ENCODE measurements at places on chromosomes 4 and X.

GRCh38 chr4:176844448-176844847 lies 51.7 kb upstream of the VEGFC start:
- no peak for DNase-seq

DNA sequence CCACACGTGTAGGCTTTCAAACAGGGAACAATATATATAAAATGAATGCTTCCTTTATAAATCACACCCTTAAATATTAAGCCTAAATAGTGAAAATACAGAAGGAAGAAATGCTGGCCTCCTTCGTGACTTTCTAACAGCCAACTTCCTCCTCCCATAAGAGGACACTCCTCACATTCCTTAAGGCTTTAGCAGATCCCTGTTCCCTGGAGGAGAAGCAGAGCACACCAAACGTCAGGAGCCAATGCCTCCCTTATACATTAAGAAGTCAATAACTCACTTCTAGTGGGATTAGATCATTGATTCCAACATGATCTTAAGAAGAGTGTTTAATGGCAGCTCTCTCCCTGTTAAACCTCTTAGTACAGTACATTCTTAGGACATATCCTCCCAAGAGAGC lies 108.4 kb upstream of the FAM241A start:
- DNase-seq, result no peak

- no peak for DNase-seq
Measured at GRCh38 chrX:19804151-19804550, 83.2 kb downstream of the SH3KBP1 start.

DNA sequence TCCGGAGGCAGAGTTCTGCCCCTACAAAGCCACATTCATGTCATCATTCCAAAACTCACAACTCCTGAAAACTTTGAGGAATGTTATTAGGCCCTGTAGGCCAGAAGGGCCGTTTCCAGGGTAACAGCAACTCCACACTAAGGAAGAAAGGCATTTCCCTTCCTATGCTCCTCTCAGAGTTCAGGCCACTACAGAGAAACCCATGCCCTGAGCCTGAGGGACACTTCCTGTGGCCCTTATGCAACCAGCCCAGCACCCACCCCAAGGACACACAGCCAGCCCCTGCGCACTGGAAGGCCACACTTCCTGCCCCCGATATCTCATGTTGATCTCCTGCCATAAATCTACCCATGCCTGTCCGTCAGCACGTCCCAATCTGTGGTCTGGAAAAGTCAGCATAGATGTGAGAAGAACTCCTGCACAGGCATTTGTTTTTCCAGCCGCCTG lies 289.3 kb downstream of the BCOR start:
- DNase-seq, result no peak

GRCh38 chrX:43958529-43958928 lies 14.7 kb downstream of the NDP start:
- DNase-seq, result peak; percentile 81

GRCh38 chr4:165502916-165503907 lies 124.4 kb downstream of the CPE start:
- DNase-seq, result no peak

DNA sequence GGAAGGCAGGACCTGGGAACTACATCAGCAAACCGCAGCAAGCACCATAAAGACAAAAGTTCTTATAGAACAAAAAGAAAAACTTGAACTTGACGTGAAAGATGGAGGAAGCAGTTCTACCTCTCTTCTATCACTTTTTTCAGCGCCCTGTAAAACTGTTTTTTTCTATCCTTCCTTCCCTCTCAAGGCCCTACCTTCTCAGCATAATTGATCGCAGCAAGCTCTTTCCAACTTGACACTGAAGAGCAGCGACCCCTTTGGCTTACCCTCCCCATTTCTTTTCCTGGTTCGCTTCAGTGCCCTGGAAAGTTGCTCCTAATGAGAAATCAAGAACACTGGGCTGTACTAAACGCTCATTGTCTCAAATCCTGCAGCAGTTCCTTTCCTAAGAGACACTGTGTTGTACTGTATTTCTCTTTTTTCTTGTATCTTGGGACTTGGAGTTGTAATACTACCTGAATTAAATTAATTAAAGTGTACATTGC lies 150.6 kb upstream of the SLC4A4 start:
- DNase-seq, result no peak

GRCh38 chr4:92305148-92305877 lies 1.5 kb downstream of the GRID2 start:
- DNase-seq, result peak; percentile 55

DNA sequence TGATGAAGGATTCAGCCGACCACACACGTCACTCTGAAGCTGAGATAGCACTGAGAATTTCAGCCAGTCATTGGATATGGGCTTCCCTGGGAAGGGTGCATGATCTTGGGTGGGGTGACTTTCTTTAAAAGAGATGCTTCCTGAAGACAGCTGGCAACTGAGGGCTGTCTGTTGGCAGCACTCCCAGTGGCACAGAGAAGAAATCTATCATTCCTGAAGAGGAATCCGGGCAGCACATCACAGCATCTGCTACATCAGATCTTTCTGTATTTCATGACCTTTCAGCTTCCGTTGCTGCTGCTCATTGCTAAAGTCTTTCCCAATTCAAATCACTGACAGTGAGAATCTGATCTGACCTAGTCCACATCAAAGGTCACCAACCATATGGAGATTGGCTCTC lies 193.8 kb upstream of the RBPJ start:
- DNase-seq, result no peak

DNA sequence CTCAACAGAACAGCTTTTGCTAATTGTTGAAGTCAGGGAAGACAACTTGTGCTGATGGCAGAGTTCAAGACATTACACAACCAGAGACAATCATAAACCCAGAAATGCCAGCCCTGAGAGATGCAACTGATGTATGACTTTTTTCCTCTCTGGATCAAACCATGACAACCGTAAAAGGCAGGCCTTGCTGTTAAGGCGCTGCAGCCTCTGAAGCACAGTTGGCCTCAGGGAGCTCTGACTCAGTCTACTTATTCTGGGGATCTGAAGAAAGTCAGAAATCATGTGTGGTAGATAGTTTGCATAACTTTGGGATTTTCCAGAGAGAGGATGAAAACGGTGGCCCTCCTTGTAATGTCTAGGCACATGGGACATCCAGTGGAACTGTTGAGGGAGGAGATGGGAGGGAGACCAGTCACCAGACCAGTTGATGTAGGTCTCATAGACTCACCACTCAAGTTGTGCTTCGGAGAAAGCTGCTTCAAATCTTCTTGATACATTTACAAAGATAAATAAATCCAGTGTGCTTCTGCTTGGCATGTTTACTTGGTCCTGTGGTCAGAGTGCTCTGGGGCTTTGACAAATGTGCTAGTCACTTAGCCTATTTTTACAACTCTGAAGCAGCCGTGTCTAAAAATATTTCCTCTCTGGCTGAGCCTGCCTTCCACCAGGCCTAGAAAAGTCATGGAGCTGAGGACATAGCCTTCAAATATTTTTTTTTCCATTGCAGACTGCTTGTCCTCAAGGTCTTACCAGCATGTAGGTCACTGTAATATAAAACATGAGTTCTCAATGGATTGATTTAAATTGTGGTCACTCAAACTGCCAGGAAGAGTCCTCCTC lies 7.5 kb downstream of the HADH start:
- DNase-seq, result no peak

DNA sequence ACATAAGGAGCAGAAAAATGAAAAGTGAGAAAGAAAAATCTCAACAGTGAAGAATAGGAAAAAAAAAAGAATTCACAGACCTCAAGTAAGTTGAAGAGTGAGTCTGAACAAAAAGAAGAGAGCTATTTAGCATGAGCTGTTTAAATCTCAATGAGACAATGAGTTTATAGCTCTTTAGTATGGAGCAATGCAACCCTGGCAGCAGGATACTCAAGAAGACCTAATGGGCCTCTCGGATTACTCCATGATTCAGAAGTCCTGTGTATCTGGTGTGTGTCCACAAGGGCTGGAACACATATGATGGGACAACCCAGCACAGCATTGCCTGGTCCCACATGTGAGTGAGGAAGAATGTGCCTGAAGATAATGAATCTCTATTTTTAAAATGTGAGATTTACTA lies 563.1 kb upstream of the INTU start:
- no peak for DNase-seq

DNA sequence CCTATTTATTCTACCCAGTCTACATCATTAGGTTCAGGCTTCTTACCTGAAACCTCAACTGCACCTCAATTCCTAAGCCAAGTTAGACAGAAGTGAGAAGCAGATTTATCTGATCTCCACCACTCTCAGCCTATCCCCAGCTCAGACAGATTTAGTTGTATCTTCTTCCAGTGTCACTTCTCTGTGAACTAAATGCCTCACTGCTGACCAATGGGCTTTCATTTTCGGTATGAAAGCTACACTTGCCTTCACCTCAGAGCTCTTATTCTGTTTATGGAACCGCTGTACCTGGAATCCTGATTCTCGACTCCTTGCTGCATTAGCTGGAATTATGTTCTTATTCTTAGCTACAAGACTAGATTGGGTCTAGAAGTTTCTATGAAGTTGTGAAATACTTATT lies 833.2 kb downstream of the CCSER1 start:
- DNase-seq, result no peak

- DNase-seq, result no peak
Measured at GRCh38 chrX:15016051-15016450, 142.8 kb downstream of the MOSPD2 start.

- no peak for DNase-seq
Measured at GRCh38 chr4:47531241-47531953, 46.3 kb downstream of the ATP10D start.

DNA sequence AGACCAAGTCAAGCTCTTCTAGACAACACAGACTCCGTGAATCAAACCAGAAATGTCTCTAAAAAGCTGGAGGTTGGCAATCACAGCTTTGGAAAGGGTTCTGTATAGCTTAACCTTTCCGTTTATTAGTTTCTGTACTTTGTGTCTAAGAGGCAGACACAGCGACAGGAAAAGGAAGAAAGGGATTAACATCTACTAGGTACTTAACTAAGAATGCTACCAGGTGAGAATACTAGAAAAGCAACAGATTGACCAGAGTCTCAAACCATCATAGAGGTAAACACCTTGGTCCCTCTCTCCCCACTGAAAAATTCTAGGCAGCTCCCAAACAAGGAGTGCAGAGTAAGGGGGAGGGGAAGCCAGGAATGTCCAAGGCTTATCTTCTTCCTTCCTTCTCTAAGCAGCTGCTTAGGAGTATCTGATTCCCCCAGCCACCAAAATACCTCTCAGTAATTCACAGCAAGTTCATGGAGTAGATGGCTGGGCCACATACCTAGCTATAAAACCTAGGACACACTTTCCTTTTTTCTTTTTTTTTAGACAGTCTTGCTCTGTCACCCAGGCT lies 80.8 kb downstream of the APBB2 start:
- no peak for DNase-seq

DNA sequence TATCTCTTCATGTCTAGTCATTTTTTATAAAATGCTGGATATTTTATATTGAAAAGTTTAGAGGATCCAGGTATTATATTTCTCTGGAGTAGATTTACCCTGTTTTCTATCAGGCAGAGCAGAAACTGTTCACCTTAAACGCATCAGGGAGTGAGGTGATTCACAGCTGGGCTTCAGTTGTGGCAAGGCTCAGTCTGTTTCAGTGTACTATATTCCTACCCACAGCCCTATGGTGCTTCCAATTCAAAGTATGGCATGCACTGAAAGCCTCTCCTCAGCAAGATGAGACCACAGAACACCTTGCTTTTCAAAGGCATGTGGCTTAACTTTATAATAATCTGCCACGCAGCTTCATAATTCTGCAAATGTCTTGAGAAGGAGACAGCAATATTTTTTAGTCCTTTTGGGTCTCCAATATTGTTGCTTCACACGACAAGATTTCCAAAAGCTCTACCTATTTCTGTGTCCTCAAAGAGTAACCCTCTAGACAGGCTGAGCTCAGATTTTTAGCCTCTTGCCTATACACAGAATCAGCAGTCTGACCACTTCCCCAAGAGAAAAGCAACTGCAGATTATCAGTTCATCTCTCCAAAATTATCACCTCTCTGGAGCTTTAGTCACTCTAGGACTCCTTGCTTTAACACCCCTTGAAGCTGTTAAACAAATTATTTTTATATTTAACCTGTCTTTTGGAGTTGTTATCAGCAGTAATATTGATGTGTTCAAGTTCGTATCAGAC lies 24.4 kb downstream of the PRDM5 start:
- no peak for DNase-seq

GRCh38 chr4:31043382-31044062 lies 323.4 kb downstream of the PCDH7 start:
- no peak for DNase-seq

GRCh38 chr4:141896687-141897086 lies 260.3 kb downstream of the IL15 start:
- DNase-seq, result no peak

DNA sequence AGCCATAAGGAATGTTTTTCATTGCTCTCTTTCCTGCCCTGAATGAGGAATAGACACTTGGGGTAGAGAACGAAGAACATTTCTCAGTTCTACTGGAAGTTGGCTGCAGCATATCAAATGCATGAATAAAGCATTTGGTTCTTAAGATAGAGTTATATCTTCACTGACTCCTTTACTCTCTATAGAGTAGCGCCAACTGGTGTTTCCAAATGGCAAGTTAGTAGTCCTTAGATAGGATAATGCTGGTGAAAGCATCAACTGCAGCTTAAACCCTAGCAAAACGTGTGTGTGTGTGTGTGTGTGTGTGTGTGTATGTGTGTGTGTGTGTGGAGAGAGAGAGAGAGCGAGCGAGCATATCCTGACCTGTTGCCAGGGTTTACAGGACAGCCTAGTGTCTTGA lies 62.2 kb upstream of the FRMPD4 start:
- DNase-seq, result no peak

DNA sequence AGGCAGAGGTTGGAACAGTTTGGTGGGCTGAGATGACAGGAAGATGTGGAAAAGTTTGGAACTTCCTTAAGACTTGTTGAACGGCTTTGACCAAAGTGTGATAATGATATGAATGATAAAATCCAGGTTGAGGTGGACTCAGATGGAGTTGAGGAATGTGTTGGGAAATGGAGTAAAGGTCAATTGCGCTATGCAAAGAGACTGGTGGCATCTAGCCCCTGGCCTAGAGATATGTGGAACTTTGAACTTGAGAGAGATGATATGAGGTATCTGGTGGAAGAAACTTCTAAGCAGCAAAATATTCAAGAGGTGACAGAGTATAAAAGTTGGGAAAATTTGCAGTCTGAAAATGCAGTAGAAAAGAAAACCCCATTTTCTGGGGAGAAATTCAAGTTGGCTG lies 21.4 kb upstream of the UGT2B17 start:
- DNase-seq, result no peak

- no peak for DNase-seq
Measured at GRCh38 chr4:40335525-40335894, 377 bp downstream of the CHRNA9 start.

- no peak for DNase-seq
Measured at GRCh38 chr4:15811703-15812337, 33.7 kb downstream of the CD38 start.

- no peak for DNase-seq
Measured at GRCh38 chr4:42824278-42824977, 68.1 kb upstream of the GRXCR1 start.

- DNase-seq, result no peak
Measured at GRCh38 chr4:8882239-8882638, 10.6 kb upstream of the HMX1 start.

DNA sequence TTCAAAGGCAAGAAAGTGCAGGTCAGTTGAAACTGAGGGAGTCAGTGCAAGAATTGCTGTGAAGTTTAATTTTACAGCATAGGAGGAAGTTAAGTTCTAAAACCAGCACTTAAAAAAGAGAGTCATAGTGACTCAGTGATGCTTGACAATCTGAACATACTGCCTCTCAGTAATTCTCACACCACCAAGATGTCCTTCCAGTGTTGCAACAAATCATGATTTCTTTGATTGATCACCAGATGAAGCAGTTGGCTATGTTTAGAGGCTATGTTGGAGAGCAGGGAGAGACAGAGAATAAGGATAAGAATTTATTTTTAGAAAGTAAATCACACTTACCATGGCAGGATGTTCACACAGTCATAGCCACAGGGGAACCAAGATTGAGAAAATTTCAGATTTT lies 13.2 kb downstream of the TRIM2 start:
- DNase-seq, result no peak

Data from NCI-H748 treated with DMSO at 0.1 percent for 48 hours (cell line).